ENCODE measurements at places on chromosomes 4 and X.
A peak's percentile ranks its signal among the peaks of the same experiment; 100 is the strongest.

GRCh38 chrX:1609762-1610161, 5.1 kb upstream of the ASMT start:
- no peak for DNase-seq

- no peak for DNase-seq
These were observed 64.7 kb downstream of the CLNK start for GRCh38 chr4:10619855-10620254.

GRCh38 chr4:150573534-150573933, 8.4 kb upstream of the MAB21L2 start:
- no peak for DNase-seq

DNA sequence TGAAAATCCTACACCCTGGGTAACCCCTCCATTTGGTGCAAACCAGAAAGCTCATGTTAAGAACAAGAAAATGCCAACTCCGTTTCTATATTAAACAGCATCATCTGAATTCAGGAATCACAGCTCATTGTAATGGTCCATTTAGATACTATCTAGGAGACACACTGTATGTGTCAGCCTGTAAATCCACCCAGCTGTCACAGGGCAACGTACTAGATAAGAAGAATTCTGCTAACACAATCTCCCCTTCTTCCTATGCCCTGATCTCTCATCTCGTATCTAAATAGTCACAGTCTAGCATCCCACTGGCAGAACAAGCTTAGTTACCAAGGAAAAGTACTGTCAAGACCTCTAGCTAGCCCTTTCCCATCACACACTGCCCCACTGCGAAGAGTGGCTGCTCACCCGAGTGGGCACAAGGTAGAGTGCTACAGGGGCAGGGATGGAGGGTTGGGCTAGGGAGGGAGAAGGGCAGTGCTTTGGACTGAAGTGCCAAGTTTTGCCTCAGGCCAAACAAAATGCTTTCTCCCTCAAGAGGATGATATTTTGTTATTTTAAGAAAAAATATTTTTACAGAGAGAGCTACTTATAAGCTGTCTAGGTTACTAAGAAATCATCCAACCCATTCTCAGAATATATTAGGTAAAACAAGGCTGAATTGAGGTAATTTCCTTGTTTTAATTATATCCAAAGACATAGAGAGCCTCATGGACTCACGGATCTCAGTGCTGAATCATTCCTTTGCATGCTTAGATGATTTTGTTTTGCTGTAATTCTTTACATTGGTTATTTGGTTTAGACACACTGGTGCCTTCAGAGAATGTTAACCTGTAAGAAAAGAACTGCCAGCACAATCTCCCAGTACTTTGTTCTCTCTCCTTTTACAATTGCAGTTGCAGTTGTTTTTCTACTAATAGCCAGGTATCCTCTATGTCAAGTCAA, 196.6 kb downstream of the PRDM5 start:
- DNase-seq: no peak

DNA sequence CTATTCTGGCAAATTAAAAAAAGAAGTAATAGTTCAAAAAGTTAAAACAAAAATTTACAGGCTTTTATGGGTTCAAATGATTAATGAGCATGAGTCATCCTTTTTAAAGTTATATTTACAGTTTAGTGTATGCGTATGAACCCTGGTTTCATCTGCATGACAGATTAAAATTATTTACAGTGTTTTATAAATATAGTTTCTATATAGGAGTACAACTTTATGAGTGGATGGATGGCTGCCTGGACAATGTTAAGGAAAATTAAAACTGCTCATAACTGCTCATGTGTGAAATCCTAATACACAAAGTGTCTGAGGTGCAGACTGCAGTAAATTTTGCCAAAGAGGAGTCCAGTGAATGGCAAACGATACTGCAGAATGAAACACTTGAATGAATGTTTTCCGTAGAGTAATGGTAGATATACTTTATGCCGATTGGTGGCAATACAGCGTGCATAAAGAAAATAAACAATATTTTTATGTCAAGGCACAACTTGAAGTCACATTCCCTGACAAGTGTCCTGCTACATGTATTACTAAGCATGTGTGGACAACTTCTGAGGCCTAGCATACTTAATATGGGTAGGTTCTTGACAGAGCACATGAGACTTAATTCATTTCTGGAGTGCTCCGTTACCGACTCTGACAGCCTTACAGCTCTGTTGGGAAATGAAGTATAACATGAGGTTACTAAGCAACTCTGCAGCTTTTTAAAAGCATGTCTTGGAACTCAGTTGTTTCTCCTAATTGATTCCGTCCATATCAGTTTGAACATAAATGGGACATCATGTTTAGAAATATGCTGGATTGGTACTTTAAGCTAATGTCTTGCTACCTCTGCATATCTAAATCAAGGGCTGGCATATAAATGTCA, 985.6 kb upstream of the PCDH7 start:
- no peak for DNase-seq

- DNase-seq: no peak
These were observed 13.6 kb downstream of the FTHL17 start for GRCh38 chrX:31058284-31058683.

DNA sequence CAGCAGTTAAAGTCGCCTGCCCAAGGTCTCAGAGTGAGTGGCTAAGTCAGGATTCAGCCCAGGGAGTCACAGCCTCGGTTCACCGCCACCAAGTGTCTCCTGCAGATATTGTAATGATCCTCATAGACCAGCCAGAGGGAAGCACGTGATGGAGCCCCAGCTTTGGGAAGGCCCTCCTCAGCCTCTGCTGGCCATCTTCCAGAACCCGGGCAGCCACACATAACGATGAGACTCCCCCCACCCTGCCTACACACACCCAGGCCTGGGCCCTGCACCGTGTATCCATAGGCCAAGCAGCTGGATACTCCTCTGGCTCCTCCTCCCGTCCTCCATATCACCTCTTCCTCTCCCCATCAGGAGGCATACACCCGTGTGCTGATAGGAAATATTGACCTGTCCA, 19.6 kb upstream of the SASH3 start:
- no peak for DNase-seq

DNA sequence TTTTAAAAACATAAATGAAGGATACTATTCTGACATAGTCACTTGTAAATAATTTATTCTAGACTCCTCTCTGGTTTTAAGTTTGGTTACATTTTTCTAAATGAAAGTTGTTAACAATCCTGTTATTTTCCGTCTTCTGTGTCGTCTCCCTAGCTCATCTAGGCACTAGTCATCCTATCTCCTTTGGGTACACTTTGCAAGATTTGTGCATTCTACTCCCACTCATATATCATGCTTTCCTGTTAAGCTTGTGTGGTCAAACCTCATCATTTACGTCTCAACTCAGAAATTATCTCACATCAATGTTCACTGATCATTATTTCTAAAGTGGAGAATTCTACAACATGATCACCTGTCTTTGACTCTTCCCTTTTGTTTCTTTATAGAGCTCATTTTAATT, 658.7 kb downstream of the TLL1 start:
- DNase-seq: no peak

DNA sequence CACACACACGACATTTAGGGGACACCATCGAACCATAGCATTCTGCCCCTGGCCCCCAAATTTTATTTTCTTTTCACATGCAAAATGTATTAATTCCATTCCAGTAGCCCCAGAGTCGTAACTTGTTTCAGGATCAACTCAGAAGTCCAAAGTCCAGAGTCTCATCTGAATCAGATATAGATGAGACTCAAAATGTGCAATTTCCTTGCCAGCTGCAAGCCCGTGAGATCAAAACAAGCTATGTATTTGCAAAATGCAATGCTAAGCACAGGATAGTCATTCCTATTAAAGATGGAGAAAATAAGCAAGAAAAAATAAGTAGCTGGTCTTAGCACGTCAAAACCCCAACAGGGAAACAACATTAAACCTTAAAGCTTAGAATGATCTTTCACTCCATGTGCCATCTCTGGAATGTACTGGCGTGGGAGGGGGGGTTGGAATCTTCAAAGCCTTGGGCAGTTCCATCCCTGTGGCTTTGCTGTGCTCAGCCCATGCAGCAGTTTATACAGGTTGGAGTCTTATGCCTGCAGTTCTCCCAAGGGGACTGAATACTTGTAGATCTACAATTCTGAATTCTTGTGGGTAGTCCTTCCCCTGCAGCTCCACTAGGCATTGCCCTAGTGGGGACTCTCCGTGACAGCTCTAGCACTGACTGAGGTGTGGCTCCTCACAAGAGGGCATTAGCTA, 47.7 kb upstream of the SYTL5 start:
- DNase-seq: no peak

DNA sequence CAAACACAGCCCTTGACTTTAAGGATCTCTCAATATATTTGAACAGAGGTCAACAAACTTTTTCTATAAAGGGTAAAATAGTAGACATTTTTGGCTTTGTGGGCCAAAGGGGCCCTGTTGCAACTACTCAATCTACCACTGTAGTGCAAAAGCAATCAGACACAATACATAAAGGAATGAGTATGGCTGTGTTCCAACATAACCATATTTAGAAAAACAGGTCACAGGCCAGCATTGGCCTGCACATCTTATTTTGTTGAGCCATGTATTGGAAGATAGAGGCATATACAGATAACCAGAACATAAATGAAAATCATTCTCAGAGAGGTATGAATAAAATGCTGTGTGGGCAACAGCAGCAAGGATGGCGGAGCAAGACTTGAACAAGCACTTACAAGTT, 49.8 kb downstream of the MID1 start:
- no peak for DNase-seq

DNA sequence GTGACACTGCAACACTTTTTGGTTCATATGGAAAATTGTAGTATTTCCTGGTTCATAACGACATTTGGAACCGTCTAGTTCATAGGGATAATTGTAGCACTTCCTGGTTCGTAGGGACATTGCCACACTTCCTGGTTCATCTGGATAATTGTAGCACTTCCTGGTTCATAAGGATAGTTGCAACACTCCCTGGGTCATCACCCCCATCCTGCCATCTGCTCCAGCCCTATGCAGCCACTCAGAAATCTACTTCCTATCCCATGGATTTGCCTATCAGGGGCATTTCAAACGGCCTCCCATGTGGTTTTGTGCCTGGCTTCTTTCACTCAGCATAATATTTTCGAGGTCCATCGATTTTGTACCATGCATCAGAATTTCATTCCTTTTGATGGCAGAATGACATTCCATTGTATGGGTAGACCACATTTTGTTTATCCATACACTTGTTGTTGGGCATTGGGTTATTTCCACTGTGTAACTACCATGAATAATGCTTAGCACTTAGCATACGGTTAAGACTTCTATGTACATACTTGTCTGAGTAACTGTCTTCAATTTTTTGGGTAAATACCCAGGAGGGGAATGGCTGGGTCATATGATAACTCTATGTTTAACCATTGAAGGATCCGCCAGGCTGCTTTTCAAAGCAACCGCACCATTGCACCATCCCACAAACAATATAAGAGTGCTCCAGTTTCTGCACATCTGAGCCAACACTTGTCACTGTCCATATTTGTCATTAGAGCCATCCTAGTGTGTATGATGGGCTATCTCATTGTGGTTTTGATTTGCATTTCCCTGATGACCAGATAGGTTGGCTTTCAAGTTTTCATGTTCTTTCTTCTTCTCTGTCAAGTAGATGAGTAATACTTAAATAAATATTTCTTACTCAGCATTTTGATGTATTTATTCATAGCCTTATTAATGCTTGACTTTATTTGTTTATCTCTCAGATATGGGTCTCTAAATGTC, 58.3 kb upstream of the CD99 start:
- DNase-seq: no peak

GRCh38 chr4:106708464-106708816, 327.7 kb downstream of the DKK2 start:
- no peak for DNase-seq

DNA sequence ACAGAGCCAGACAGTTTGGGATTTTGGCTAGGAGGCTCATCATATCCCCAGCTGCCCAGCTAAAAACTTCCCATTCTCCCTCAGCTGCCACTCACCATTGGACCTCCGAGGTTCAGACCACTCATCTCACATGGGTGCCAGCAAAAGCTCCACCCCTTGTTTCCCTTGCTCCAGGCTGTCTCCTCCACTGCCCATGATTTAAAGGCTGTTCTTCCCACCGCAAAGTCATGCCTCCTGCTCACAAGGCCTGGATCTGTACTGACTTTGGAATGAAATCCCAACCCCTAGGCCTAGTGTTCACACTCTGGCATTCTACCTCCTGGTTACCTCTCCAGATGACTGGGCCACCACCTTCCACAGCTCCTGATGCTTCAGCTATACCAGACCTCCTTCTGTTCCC, 142.2 kb upstream of the EOLA2 start:
- no peak for DNase-seq

DNA sequence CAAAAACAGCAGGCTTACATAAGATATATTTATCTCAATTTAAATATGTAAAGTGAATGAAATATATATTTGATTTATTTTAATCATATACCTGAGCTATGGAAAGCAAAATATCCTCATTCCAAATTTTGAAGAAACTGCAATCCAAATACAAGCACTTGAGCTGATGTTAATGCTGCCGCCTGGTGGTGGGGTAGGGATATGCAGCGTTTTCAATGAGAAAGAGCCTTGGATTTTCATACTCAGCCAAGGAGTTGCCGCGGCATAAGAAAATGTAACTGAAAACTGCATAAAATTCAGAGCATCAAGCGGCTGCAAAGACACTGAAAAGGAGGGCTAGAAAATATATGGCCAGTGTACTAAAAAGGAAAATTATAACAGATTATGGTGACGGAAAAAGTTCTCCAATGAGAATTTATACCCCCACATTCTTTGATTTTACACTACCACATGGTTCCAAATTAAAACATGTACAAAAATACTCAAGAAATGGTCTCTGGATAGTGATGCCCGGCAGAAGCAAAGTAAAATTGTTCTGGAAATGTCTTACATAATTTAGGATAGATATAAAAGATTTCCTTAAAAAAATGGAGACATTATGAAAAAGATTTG, 660.3 kb upstream of the PITX2 start:
- DNase-seq: peak; percentile 22

- no peak for DNase-seq
These were observed 255.6 kb upstream of the UGT8 start for GRCh38 chr4:114343015-114343414.

- no peak for DNase-seq
These were observed 29.8 kb downstream of the ATP2B3 start for GRCh38 chrX:153547195-153547594.

GRCh38 chrX:15761564-15762191, 23.6 kb downstream of the CA5B start:
- DNase-seq: peak; percentile 38

- DNase-seq: no peak
These were observed 12.4 kb upstream of the RADX start for GRCh38 chrX:106599411-106599810.

DNA sequence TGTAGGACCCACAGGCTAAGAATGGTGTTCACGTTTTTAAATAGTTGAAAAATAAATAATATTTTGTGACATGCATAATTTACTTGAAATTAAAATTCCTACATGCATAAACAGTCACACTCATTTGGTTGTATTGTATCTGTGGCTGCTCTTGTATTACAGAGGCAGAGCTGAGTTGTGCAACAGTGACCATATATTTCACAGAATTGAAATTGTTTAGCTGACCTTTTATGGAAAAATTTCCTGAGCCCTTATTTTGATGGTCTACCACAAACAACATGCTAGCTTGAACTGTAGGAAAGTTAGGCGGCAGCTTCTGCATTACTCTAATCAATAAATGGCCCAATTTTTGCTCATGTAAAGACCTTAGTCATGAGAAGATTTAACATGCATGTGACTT, 633.4 kb upstream of the AADAT start:
- no peak for DNase-seq

GRCh38 chr4:73821325-73821724, 15.2 kb upstream of the CXCL6 start:
- DNase-seq: no peak

GRCh38 chrX:19642241-19643109, 127.2 kb upstream of the MAP3K15 start:
- DNase-seq: no peak

- no peak for DNase-seq
These were observed 153.2 kb upstream of the FRG1 start for GRCh38 chr4:189787216-189788031.

GRCh38 chrX:150966742-150967141, 16.4 kb upstream of the HMGB3 start:
- no peak for DNase-seq
